ENCODE measurements at places on chromosomes 2 and 18.

GRCh38 chr18:46624127-46624526 is 32.9 kb downstream of the LOXHD1 start:
- no peak for DNase-seq

DNA sequence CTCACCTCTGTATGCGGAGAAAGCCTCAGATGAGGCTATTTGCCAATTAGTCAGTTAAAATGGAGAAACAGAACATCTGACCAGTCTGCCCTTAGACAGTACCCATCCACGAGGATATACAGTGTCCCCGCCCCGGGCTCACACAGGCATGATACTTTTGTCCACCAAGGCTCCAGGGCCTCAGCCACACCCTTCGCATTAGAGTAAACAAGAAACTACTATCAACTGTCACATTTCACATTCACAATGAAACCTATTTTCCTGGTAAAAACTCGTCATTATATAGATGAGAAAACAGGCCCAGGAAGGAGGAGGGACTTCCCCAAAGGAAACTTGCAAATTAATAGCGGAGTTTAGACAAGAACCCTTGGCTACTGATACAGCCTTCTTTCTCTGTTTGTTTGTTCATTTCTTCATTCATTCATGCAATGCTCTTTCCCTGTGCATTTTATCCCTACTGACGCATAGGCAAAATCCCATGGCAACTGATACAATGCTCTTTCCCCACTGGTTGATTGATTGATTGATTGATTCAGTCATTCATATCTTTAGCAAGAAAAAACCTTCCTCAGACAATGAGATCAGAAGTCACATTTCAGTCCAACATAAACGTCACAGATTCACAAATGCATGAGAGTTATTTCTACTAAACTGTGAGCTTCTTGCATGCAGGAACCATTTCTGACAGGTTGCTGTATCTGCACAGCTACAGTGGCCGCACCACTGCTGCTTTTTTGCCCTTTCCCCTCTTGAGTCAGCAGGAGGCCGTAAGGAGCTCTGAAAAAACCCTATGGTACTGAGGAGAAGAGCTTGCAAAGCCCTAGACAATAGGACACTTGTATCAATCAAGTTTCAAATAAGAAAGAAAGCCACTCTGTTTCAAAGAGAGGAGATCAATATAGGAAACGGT is 777.1 kb downstream of the RNF144A start:
- no peak for DNase-seq

GRCh38 chr2:162028511-162028910 is 45.5 kb downstream of the DPP4 start:
- no peak for DNase-seq

DNA sequence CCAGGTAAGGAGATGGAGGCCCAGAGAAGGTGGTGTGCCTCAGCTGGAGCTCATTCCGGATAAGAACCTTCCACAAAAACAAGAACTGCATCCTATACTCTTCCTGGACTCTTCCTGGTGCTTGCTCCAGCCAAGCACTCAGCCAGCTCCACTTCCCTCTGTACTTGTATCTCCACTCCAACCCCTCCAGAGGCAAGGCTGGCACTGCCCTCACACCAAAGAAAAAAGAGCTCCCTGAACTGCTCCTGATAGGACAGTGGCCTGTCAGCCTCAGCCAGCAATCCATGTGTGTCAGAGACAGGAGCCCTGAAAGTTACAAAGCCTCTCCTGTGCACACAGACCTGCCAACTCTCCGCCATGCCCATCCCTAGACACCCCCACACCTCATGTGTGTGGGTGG is 248.1 kb downstream of the CELF4 start:
- no peak for DNase-seq

DNA sequence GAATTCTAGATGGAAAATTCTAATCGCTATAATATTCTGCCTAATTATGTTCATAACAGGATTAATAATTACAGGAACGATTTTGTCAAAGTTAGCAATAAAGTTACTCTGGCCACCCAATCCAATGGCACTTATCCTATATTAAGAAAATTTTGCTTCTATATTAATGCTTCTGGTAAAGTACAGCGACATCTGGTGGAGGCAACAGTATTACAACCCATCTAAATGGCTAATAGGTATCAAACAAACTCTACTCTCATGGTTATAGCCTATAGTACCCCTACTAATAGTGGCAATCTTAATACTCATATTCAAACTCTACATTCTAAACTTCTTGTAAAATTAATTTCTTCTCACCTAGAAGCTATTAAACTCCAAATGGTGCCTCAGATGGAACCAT is 1084.7 kb upstream of the LRRTM1 start:
- no peak for DNase-seq

All from GM13977 (cell line).